Stimulated activated naive CD4-positive, alpha-beta T cell treated with Interleukin-2 at 50 U/mL for 16 hours (primary cell): ENCODE measurements at places on chromosomes 16 and 17.

- no peak for DNase-seq
Measured at GRCh38 chr17:40000161-40000560, 15.1 kb upstream of the CSF3 start.

DNA sequence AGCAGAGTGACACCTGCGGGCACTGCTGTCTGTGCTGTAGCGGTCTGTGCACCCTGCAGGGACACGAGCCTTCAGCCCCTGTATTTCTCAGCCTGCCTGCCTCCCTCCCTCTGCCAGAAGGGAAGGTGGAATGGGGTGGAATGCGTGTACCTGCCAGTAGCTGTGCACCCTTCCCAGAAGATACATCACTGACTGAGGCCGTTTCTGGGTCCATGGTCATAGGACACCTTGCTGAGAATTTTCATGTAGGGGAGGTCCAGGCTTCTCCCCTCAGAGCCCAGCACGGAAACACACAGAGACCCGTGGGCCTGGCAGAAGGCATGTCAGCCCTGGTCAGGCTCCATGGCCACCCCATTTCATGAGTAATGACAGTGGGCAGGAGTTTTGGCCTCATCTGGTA is 16.5 kb downstream of the DBNDD1 start:
- DNase-seq, result no peak

DNA sequence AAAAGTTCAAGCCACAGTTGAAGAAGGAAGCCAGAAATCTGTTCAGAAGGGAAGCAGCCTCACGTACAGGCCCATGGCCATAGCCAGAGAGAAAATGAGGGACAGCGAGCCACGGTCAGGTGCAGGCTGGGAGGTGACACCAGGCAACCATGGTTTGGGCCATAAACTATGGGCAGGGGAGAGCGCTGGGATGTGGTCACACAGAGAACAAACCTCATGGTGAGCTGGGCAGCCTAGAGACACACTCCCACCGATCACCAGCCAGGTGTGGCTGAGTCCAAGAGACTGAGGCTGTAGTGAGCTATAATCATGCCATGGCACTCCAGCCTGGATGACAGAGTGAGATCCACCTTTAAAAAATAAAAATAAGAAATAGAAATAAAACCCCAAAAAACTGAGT is 76.5 kb downstream of the NETO2 start:
- no peak for DNase-seq

GRCh38 chr16:66342294-66342900 is 24.1 kb upstream of the CDH5 start:
- DNase-seq, result no peak

DNA sequence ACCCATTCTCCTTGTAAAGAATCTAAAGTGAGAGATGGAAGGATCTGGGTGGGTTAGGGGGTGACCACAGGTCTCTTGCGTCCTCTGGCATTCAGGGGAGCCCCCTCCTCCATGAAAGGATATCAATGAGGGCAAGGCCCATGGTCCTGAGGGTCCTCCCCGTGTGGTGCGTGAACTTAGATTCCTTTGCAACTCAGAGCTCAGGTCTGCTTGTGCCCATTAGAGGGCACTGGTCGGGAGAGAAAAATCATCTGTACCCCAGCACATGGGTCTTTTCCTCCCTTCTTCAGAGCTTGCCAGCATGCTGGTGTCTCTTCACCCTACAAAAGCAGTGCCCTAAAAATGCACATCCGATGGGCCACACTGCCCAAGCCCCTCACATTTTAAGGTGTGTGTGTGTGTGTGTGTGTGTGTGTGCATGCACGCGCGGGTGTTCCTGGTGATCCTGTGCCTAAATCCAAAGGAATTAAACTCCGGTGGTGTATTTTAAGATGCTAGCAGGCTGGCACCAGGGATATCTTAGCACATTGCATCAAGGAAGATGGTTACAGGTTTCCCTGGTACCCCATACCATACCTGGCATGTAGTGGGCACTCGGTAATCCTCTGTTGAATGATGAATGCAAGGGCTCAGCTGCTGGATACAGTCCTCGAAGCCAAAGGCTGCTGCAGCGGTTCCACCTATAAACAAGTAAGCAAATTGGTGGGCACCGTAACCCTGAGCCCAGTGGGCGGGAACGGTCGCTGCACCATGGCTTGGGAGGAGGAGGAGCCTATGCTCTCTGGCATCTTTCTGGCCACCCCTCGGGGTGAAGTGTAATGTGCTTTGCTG is 4.7 kb downstream of the C1QTNF1 start:
- DNase-seq, result no peak

GRCh38 chr17:40623419-40624210 is 24.0 kb downstream of the SMARCE1 start:
- no peak for DNase-seq

DNA sequence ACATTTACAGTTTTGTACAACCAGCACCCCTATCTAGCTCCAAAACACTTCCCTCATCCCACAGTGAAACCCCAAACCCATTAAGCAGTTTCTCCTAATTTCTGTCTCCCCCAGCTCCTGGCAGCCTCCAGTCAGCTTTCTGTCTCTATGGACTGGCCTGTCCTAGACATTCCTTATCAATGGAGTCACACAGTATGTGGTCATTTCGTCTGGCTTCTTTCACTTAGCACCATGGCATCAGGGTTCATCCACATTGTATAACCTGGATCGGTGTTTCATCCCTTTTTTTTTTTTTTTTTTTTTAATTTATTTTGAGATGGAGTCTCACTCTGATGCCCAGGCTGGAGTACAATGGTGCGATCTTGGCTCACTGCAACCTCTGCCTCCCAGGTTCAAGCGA is 68.5 kb downstream of the ZDHHC7 start:
- DNase-seq, result no peak
